T-helper 22 cell (primary cell): ENCODE measurements at places on chromosomes 2 and 18.

DNA sequence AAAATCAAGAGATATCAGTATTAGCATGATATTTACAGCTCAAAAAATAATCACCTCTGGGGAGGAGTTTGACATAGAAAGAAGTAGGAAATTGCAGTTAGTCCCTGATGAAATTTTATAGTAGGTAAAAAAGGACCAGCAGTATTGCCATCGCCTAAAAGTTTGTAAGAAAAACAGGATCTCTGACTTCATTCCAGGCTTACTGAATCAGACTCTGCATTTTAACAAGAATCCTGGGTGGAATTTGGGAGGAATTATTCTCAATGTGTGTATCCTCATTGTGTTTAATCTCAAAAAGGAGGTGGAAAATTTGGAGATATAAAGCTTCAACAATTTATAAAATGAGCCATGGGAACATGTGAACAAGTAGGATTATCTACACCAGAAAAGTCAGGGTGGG lies 31.2 kb upstream of the STAT1 start:
- DNase-seq = no peak

DNA sequence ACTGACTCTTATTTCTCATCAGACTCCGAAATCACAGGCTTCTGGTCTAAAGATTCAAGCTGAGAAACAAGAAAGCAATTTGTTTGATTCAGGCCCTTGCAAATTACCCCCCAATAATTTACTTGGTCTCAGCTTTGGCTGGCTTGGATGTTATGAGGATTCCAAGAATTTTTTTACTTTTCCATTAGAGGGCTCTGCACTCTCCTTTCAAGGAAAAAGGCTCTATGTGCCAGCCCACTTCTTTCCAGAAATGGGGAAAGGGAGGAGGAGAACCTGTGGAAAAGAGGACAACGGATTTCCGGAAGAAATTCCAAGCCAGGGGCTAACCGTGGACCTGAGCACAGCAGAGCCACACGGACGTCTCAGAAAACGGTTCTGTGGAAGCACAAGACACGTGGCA lies 44.4 kb downstream of the BCL11A start:
- DNase-seq = no peak

DNA sequence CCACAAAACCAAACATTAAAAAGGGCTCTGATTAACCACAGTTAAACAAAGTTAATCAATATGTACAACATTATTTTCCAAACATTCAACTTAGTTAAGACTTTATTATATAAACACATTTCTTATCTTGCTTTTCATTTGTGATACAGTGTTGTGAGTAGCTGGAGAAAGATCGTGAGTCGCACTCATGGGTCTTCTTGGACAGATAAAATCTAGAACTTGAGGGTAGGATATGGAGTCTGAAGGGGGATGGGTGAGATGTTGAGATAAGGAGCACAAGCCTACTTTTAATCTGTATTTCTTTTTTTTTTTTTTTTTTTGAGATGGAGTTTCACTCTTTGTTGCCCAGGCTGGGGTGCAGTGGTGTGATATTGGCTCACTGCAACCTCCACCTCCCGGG lies 22.6 kb upstream of the TMEM214 start:
- no peak for DNase-seq

GRCh38 chr18:74610051-74610615 lies 12.5 kb downstream of the ZNF407 start:
- no peak for DNase-seq

GRCh38 chr2:215391531-215391930 lies 44.3 kb downstream of the FN1 start:
- DNase-seq = no peak

DNA sequence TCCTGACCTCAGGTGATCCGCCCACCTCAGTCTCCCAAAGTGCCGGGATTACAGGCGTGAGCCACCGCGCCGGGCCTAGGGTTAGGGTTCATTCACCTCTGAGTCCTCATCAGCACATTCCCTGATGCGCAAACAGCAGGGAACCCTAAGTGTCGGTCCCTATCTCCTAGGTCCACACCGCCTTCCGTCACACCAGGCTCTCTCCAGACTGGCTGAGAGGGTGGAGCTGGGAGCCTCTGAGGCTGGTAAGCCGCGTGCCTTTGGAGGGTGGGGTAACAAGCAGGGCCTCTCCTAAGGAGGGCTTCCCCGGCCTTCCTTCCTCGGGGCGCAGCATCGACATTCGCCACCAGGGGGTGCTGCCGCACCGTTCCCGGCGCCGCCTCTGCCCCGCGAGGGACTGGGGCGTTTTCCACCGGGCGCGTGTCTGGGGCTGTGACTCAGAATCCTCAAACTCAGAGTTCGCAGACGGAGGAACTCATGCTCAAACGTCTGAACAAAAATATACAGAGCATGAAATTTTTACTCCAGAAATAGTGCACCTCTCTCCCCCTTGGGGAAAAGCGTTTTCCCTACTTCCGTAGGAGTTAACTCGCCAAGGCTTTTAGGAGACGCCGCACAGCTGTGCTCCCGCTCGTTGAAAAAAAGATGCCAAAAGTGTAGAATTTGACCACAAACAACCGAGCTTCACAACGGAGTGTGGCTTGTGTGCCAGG lies 63.9 kb upstream of the ASAP2 start:
- DNase-seq = peak; percentile 20

GRCh38 chr18:5998907-5999306 lies 103.6 kb upstream of the TMEM200C start:
- no peak for DNase-seq

GRCh38 chr18:64419156-64419555 lies 270.3 kb upstream of the LINC00305 start:
- no peak for DNase-seq

GRCh38 chr18:38167623-38168022 lies 602.0 kb upstream of the CELF4 start:
- no peak for DNase-seq

DNA sequence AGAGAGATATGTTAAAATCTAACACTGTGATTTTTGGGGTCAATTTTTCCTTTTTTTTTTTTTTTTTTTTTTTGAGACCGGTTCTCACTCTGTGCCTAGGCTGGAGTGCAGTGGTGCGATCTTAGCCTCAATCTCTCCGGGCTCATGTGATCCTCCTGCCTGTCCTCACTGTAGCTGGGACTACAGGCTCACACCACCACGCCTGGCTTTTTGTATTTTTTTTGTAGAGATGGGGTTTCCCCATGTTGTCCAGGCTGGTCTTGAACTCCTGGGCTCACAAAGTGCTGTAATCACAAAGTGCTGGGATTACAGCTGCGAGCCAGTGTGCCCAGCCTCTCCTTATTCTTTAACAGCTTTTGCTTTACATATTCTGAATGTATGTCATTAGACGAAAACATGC lies 2.9 kb upstream of the HAAO start:
- DNase-seq = no peak

DNA sequence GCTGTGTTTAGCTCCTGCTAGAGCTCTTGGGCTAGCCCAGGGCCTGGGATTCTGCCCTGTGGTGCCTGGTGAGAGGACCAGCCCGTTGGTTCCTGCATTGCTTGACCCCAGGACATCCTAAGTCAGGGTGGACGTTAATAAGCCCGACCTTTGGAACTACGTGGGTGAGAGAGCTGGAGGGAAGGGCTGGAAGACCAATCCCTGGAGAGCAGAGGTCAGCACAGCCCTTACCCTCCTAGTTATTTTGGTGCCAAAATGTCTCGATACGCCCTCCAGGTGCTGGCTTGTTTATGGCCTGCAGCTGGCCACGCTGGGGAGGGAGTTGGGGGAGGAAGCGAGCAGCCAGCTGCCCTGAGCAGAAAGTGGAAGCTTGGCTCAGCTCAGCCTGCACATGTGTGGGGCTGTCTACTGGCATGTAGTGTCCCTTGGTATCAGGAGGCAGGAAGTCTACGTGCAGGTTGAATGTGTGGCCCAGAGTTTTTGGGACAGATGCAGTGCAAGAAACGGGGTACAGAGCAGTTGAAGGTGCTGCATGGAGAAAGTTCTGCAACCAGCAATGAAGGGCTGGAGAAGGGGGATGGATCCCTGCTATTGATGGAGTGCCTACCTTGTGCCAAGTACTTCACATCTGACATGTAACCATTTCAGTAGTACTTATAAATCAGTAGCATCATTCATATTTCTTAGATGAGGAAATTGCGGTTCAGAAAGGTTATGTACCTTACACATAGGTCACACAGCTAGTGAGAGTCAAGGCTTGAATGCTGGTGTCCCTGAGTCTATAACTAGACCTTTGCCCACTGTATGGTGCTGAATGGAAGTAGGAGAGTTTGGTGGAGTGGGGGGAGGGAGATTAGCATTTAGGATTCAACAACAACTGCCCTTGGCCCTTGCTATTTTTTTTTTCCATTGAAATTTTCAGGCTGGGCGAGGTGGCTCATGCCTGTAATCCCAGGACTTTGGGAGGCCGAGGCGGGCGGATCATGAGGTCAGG lies 5.0 kb upstream of the DGKD start:
- no peak for DNase-seq

DNA sequence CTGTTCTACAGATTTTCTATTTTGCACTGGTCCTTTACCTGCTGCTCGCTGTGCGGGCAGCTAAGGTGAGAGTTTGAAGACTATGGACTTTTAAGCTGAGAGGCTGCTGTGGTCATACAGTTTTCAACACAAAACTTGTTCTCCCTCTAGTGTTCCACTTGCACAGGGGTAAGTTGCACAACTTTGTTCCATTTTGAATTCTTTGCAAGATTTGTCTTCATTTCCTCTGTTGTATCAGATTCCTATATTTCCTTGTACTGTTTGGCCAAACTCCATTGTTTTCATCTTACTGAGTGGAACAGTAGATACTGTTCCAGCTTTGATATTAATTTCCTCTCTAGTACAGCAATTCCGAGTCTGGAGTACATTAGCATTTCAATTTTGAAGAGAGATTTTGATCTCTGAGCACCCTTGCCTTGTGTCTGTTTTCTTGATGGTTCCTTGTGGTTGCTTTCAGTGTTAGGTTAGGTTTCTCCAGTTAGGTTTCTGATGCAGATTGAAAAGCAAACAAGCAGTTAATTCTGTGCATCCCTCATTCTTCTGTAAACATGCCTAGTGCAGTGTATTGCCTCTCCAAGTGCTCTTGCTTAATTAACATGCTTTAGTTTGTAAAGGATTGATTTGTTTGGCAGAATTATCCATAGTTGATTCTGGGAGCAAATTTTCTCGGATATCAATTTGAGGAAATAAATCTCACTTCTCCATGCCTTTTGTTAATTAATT lies 188.8 kb downstream of the PTPRM start:
- no peak for DNase-seq

- DNase-seq = no peak
Observed at GRCh38 chr18:10923141-10923540, 226.2 kb downstream of the PIEZO2 start.

GRCh38 chr2:109331896-109332848 lies 203.2 kb downstream of the SH3RF3 start:
- DNase-seq = no peak

- no peak for DNase-seq
Observed at GRCh38 chr2:233202531-233202944, 48.9 kb upstream of the ATG16L1 start.
